ENCODE measurements at places on chromosomes 5 and 9. TPM values are rescaled to one million over a fixed set of nuclear protein-coding genes. Genes with fewer than 3 reads are reported as not detected.
A peak's percentile ranks its signal among the peaks of the same experiment; 100 is the strongest.

PCDHB11 gene
- total RNA-seq, result 1.1 TPM

UNC5A gene
- total RNA-seq, result 0.06 TPM

BRINP1 gene
- total RNA-seq, result not detected

DNA sequence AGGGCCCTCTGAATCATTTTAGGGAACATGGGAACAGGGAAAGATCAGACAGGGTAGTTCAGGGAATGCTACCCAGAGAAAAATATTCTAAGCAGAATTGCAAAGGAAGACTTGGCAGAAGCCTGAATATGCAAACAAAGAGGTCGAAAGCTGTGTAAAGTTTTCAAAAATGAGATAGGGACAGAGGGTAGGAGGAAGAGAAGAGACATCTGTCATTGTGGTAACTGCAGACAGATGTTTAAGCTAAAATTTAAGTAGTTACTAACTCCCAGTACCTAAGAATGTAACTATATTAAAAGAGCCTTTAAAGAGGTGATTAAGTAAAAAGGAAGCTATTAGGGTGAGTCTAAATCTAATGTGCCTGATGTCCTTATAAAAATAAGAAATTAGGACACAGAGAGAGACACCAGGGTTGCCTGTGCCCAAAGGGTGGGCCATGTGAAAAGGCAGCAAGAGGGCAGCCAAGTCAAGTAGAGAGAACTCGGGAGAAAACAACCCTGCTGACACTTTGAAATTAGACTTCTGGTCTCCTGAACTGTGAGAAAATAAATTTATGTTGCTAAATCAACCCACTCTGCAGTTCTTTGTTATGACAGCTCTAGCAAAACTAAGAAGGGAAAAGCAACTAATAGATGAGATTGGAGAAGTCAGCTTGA is 1647.4 kb upstream of the C9orf72 start:
- no peak for DNase-seq

DNA sequence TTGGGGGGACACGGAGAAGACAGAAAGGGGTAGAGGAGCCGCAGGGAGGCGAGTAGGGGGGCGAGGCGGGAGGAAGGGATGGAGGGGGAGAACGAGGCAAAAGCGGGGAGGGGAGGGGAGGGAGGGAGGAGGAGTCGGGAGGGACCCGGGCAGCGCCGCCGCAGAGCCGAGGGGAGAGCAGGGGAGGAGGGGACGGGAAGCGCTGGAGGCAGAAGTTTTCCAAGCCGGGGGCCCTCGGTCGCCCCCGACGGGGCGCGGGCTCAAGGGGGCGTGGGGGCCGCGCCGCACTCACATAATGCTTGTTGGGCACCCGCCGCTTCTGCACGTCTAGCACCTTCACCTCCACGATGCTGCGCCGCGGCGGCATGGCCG is 353 bp downstream of the SH3PXD2B start:
- DNase-seq, result peak; percentile 58

- DNase-seq, result no peak
Observed at GRCh38 chr5:153952893-153953292, 85.8 kb downstream of the FAM114A2 start.

WDR38 gene
- total RNA-seq, result not detected

DNA sequence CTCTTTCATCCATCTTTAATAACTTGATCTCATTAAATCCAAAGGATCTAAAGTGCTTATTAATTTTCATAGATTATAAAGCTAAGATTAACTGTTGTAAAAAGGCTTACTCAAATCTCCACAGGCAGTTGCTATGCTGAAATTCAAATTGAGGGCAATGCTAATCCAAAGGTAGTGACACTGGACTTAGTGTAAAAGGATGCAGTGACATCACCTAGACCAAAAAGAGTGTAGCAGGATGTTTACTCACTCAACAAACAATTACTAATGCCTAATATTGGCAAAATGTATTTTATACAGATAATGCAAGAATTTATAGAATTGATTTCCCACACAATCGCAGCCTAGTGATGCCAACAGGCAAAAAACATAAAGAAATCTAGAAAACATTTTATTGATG is 756.2 kb downstream of the CDH9 start:
- DNase-seq, result no peak

SKP2 gene
- total RNA-seq, result 31.2 TPM

- DNase-seq, result no peak
Observed at GRCh38 chr9:4798281-4799032, 5.7 kb downstream of the RCL1 start.

CDC20B gene
- total RNA-seq, result not detected

DNA sequence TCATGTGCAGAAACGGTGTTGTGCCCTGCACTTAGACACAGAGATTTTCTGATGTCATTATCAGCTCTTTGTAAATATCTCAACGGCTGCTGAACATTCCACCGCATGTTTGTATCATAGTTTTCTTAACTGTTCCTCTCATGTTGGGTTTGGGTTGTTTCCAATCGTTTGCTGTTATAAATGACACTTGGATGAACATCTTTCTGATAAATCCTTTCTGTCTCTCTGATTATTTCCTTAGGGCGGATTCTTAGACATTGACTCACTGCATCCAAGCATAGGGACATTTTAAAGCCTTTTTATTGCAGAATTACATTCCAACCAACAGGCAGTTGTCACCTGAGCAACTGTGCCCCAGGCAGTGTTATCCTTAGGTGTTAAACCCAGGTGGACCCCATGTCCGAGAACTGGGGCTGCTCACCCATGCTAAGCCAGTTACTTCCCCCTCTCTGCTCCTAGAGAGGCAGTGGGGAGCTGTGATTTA is 28.5 kb downstream of the COL5A1 start:
- DNase-seq, result peak; percentile 85

CTNND2 gene
- total RNA-seq, result 4.9 TPM

DNA sequence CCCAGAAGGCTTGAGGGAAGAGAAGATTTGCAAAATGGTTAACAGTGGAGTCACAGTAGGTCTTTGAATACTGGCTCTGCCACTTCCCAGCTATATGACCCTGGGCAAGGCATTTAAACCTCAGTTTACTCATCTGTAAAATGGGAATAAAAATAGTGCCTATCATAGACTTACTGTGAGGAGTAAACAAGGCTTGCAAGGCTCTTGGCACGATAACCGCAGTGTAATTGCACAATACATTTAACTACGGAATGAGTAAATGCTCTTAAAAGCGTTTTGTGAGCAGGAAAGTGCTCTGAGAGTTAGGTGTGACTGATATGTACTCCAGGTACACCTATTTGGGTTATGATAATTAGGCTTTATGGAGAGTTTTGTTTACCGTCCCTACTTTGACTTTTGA is 8.4 kb downstream of the SLC36A3 start:
- DNase-seq, result no peak

DNA sequence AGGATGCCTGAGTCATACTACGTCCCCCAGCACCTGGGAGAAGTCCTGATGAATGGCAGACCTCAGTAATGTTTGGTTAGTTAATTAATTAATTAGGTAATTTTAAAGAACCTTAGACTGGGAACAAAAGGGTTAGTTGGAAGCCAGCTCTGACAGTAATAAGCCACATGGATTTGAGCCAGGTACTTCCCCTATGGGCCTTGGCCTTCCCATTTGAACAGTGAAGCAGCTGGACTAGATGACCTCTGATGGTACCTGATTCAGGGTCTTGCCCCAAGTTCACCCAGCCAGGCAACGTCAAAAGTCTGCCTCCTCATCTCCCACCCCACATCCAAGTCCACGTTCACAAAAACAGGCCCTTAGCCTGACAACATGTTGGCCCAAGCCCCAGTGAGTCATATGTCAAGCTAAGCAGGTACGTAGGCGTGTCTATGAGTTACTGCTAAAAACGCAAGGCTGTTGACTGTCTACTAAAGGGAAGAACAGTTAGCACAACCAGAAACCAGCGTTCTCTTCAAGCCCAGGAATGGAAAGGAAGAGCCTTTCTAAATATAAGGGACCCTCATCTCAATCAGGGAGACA is 303.2 kb downstream of the ACTL7B start:
- DNase-seq, result peak; percentile 82

DNA sequence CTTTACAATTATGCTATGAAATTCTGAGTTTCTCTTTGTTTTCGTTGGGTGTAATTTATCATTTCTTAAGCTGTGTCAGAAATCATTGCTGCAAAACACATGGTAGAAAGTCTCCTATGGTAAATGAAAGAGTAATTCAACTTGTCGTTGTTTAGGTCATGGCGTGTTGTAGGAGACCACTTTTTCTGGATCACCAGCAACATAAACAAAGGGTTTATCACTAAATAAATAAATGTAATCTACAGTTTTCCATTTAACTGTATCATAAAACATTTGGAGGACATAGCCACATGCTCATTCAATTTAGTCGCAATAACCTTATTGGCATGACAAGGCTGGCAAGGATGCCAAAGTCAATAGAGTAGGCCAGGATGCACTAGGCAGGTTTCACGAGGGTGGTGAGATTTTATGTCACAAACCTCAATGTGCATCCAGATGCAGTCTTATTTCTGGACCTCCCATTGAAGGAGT is 154.4 kb upstream of the ERCC6L2 start:
- DNase-seq, result peak; percentile 43

DNA sequence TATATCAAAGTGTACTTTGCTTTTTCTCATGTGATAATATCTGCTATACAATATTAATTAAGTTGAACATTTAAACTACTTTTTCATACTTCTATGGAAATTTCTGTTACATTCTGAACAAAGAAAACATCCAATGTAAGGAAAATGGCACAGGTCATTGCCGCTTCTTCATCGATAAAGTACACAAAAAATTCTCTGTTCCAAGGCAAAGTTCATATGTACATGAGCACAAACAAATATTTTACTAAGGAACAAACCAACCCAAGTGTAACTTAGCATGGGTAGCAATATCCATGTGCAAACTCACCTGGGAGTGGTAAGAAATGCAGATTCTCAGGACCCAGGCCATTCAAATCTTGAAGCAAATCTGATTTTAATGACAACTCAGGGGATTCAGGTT is 139.8 kb downstream of the TMEM161B start:
- no peak for DNase-seq

DNA sequence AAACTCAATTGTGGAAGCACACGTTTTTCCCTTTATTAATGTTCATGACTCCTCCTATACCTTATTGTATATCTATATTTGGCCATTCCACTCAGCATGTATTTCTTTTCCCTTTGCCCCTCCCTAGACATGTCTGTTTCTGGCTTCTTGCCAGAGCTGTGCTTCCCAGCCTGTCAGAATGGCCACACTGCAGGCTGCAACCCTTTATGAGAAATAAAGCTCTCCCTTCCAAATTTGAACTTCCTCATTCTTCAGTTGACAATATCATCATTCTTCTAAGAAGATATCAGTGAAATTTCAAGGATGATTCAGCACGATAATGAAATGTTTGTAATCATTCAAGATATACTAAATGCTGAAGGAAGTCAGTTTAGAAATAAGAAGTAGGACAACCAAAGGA is 107.6 kb upstream of the PRSS3 start:
- peak; percentile 9 for DNase-seq

FOXD4L3 gene
- total RNA-seq, result not detected

DNA sequence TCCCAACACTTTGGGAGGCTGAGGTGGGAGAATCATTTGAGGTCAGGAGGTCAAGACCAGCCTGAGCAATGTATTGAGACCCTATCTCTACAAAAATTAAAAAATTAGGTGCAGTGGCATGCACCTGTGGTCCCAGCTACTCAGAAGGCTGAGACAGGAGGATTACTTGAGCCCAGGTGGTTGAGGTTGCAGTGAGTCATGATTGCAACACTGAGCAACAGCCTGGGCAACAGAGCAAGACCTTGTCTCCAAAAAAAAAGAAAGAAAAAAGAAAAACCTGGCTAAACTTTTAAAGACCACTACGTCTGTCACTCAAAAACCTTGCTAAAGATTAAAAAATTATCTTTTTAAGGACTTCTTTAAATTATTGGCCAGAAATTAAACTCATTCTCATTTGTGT is 59.8 kb upstream of the ABCA1 start:
- no peak for DNase-seq

DNA sequence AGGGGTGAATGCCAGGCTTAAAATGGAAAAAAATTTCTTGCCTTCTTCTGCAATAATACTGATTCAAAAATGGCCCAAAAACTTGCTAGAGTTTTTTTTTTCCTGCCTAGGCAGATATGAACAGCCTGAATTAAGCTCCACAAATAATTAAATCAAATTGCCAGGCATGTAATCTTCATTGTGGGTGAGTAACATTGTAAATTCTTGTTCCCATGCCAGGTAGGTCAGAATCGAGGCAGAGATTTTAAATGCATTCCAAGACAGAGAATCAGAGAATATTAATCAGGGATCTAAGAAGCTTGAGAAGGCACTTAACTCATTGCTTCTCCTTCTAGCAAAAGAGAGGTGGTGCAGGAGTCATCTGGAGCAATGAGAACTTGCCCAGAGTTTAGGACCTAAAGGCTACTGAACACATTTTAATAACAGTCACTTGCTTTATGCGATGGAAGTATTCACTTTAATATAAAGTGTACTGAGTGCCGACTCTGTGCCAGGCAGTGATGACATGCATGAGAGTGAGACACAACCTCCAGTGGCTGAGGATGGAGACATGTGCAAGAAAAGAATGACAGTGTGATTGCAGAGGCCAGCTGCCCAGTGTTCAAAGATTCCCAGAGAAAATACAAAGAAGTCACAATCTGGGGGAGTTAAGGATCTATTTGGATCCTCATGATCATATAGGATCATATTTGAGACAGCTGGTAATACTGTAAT is 102.3 kb downstream of the APBA1 start:
- DNase-seq, result peak; percentile 63

SCGB3A2 gene
- not detected for total RNA-seq

DNA sequence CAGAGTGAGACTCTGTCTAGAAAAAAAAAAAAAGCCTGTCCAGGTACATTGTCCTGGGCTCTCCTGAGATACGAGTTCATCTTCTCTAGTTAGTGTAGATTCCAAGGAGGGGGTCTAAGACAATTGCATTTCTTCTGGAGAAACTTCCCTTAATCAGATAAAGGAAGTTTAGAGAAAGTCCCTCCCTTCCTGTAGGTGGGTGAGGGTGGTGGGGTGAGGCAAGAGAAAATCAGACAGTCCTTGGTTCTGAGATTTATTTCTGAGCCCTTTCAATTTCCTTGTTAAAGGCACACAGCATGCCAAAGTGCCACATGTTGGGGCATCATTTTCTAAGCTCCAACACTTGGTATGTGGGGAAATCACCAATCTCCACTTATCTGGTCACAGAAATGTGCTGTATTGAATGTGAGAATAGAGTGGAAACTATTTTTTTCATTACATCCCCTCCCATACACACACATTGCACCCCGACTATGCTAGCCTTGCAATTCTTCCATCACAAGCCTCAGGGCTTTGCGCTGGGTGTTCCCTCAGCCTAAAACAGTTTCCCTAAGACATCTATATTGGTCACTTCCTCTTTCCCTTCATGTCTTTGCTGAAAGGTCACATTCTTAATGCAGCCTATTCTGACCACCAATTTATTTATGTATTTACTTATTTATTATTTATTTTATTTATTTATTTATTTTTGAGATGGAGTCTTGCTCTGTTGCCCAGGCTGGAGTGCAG is 5.1 kb upstream of the TUT7 start:
- DNase-seq, result no peak

DNA sequence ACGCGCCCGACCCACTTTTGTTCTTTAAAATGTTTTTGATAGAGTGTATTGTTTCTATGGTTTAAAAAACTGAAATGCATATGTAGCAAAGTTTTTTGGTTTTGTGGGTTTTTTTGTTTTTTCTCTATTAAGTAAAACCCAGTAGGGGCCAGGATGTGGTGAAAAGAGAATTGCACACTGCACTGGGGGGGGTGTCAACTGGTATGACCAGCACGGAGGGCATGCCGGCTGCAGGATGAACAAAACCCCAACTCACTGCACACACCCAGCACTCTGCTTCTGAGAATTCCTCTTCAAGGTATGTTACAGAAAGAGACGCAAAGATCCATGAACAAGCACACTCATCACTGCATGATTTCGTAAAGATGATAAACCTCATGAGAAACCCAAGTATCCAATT is 75.0 kb downstream of the STK10 start:
- DNase-seq, result peak; percentile 70
